ENCODE measurements at places on chromosomes 2 and 18.

GRCh38 chr2:217834744-217835513 lies 167.9 kb downstream of the TNS1 start:
- DNase-seq, result no peak

DNA sequence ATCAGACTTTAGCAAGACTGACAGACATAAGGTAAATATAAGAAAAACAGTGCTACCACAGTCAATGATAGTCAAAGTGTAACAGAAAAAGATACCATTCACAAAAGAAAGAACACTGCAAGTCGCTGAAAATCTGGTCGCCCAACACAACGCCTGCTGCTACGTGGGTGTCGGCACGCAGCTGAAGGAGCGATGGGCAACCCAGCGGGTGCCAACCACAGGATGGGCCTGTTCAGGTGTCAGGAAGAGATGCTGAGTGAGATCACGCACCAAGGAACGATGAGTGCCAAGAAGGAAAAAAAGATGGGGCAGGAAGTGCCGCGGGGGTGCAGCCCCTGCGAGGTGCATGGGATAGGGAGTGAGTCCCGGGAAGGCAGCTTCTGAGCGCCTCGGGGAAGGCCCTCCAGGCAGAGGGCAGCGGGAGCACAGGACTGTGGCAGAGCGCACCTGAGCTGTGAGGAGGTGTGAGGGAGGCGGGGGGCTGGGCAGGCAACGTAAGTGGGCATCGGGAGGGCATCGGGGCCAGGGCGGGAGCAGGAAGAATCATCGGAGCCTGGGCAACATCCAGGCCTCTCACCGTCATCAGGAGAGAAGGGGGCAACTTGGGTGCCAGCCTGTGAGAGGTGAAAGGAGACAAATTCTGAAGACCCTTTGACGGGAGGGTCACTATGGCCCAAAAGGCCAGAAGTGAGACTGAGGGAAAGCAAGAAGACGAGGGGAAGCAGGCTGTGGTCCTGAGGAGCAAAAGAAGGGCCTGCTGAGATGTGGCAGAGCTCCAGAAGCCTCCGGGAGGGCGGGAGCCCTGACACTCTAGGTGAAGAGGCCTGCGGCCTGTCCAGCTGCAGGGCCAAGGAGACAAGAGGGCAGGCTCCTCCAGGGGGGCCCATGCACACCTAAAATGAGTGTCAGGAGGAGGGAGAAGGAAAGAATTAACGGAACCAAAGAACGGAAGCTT lies 14.8 kb upstream of the MTERF4 start:
- no peak for DNase-seq

DNA sequence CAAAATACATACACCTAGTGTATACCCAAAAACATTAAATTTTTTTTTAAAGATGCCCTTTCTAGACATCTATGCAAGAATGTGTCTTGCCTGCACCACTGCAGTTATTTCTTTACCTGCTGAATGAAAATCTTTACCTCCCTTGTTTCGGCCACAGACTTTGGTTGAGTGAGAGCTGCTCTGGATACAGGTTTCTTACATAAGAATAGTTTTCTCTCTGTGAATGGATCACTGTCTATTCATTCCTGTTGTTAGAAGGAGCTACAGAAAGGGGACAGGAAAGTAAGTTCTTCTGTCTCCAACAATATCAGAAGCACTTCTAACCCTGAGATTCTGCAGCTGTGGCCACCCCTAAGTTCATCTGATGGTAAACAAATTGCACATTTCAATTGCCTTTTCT lies 113.0 kb upstream of the CDCA7 start:
- DNase-seq, result no peak

- no peak for DNase-seq
Measured at GRCh38 chr2:191739194-191739593, 61.3 kb downstream of the NABP1 start.

DNA sequence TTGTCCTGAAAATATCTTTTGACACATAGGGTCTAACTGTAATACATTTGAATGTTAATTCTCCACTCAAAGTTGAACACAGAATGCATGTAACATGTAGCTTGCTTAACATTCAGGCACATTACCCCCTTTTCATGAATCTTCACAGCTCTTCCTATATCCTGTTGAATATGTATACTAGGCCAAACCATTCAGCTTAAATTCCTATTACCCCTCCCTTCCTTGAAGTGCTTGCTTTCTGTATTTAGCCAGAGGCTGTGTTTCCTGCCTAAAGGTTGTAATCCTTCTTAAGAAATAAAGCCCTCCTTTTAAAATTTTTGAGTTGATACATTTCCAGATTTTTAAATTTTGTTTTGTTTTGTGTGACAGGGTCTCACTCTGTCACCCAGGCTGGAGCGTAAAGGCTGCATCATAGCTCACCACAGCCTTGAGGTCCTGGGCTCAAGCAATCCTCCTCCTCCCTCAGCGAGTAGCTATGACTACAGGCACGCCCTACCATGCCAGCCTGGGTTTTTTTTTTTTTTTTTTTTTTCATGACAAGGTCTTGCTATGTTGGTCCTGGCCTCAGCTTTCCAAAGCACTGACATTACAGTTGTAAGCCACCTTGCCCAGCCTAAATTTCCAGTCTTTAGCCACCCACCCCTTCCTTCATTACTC lies 357.6 kb downstream of the DSC3 start:
- DNase-seq, result no peak

GRCh38 chr2:146850746-146851145 lies 994.1 kb upstream of the ACVR2A start:
- no peak for DNase-seq

DNA sequence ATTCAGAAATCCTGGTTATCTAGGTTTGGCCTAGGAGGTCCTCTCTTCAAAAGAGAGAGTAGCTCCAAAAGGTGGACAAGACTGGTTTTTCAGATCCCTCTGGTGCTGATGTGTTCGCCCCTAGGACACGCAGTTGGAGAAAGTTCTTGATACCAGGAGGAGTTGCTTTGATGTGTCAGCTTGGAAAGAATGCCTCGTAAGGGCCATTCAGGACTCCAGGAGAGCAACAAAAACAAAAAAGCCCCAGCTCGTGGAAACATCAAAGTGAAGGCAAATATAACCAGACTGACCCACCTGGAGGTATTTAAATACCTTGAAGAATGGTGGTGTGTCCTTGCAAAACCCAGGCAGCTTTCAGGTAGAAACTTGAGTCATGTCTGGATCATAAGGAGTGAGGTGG lies 12.5 kb upstream of the LBH start:
- no peak for DNase-seq

GRCh38 chr2:205675861-205676516 lies 6.3 kb upstream of the NRP2 start:
- no peak for DNase-seq

- no peak for DNase-seq
Measured at GRCh38 chr2:12694990-12695774, 21.6 kb upstream of the TRIB2 start.

DNA sequence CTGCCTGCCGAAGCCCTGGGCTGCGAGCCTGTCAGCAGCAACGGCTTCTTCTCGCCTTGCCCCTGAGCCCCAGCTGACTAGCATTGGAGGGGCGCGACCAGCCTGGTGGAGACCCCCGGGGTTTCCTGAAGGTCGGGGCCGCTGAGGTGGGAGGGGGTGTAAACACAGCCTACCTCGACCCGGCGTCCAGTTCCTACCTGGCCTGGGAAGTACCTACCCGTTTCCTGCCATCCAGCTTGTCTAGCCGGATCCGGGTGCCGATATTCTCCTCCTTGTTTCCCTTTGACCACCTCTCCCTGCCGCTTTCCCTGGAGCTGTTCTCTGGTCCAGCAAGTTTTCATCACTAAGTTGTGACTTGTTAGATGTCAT lies 511 bp downstream of the MOB4 start:
- DNase-seq, result no peak

DNA sequence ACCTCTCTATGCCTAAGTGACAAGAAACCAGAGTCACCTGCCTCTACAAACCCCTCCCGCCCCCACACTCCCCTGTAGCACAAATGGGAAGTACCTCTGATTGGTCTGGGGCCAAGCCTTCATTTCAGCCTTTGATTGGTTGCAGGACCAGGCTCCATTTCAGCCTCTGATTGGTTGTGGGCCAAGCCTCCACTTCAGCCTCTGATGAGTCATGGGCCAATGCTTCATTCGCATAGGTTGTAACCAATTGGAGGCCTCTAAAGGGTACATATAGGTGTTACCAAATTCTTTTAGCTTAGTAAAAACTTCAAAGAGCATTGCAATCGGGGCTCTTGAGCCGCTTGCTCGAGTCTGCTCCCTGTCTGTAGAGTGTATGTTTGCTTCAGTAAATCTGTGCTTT lies 25.0 kb downstream of the CCDC102B start:
- no peak for DNase-seq

DNA sequence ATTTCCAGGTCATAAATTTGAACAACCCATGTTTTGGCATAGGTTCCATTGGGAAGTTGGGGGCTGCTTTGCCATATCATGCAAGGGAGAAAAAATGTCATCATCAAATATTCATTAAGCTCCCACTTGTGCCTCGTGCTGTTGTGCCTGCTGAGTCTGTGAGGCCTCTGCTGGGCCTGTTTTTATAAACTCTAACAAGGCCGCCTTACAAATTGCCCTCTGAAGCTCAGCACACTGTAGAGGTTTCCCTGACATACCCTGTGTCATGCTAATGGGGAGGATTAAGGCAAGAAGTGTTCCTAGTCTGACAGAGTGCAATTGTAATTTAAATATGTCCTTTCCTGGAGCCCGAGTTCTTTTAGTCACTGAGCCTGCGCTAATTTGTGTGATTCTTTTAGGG lies 17.6 kb downstream of the OSBPL6 start:
- DNase-seq, result no peak

- DNase-seq, result no peak
Measured at GRCh38 chr2:96891591-96892333, 21.9 kb upstream of the SEMA4C start.

DNA sequence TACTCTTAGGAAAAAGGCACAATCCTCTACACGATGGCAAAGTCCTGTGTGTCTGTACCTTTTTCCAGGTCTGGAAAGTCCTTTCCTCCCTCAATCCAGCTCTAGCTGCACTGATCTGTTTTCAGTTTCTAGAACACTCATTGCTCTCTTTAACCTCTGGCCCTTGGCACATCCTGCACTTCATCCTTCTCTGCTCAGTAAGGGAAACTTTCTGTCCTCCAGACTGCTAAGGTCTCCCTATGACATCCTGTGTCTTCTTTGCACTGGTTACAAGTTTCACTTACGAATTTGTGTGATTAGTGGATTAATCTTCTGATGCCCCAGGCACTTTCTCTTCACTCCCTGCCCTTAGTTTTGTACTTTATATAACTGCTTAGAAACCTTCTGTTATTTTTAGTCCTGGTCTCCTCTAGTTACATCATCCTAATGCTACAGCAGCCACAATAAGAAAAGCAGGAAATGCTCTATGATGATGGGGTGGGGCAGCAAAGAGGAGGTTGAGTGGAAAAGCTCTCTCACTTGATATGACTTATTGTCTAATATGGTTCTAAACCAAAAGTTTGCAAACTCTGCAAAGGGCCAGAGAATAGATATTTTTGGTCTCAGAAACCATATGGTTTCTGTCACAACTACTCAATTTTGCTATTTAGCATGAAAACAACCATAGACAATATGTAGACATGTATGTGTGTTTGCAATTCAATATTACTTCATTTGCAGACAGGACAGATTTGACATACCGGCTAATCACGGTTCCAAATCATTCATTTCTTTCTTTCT lies 568.2 kb downstream of the THSD7B start:
- DNase-seq, result no peak

DNA sequence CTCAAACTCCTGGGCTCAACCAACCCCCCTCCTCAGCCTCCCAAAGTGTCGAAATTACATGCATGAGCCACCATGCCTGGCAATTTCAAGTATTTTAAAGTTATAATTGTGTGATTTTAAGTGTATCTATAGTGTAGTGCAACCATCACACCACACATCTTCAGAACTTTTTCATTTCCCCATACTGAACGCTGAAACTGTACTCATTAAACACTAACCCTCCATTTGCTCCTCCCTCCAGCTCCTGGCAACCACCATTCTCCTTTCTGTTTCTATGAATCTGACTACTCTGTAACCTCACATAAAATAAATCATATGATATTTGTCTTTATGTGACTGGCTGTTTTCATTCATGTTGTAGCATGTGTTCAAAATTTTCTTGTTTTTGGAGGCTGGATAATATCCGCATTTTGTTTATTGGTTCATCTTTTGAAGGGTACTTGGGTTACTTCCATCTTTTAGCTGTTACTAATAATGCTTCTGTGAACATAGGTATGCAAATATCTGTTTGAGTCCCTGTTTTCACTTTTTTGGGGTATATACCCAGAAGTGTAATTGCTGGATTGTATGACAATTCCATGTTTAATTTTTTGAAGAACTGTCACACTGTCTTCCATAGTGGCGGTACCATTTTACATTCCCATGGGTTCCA lies 188.2 kb downstream of the PLCL1 start:
- DNase-seq, result no peak

GRCh38 chr2:207015901-207016300 lies 76.6 kb downstream of the CPO start:
- no peak for DNase-seq

DNA sequence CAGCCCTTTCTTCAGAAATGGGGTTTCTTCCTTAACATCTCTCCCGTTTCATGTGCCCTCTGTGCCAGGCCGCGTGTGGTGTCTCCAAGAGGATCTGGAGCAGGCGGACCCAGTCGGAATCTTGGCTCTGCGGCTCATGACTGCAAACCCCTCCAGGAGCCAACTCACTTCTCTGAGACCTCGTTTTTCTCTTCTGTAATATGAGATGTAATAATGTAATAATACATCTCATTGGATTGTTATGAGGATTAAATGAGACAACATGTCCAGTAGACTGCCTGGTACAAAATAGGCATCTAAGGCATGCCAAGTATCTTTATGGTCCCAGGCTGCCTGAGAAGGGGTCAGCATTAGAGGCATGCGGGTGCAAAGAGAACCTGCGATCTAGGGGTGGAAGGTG lies 221.3 kb upstream of the REV1 start:
- DNase-seq, result no peak

GRCh38 chr18:52824126-52824525 lies 484.1 kb downstream of the DCC start:
- DNase-seq, result no peak

DNA sequence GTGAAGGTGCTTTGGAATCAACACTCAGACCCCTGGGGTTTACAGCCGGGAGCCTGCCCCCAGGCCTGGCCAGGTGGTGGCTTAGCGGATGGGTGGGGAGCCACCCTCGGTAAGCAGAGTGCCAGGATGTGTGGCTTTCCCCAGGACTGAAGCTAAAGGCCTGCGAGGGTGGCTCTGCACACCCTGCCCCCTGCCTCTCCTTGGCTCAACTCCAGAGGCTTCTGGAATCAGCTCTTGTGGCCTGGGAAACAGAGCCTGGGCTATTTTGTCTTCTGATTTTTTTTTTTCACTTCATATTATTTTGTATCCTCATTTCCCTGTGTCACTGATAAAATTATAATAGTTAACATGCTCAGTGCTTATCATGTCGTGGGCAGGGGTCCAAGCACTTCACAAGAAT lies 79.8 kb downstream of the RHOB start:
- no peak for DNase-seq

- DNase-seq, result no peak
Measured at GRCh38 chr2:153873052-153874048, 1.6 kb downstream of the GALNT13 start.

- DNase-seq, result no peak
Measured at GRCh38 chr2:159926695-159927094, 128.7 kb upstream of the CD302 start.

- no peak for DNase-seq
Measured at GRCh38 chr2:216344206-216344949, 27.9 kb downstream of the MARCHF4 start.
